GM12891 (cell line): ENCODE measurements at places on chromosomes 7 and 10.

DNA sequence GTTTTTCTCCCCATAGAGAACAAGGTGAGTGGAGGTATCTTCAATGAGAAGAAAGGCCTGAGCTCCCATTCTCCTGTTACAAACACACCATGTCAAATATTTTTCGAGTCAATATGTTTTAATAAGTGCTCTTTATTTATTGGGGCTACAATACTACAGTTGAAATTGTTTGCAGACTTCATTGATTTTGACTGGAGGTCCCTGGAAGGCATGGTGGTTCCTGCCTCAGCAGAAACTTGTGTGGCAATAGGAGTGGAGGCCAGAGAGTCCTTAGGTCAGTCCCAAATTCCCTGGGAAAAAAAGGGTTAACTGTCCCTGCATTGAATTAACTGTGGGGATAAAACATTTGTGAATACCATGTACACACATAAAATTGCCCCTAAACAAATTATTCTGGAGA lies 22.7 kb downstream of the KLF6 start:
- no peak for DNase-seq

GRCh38 chr7:50207686-50208255 lies 96.7 kb upstream of the IKZF1 start:
- no peak for DNase-seq

GRCh38 chr7:114073701-114074100 lies 154.9 kb upstream of the PPP1R3A start:
- no peak for DNase-seq

DNA sequence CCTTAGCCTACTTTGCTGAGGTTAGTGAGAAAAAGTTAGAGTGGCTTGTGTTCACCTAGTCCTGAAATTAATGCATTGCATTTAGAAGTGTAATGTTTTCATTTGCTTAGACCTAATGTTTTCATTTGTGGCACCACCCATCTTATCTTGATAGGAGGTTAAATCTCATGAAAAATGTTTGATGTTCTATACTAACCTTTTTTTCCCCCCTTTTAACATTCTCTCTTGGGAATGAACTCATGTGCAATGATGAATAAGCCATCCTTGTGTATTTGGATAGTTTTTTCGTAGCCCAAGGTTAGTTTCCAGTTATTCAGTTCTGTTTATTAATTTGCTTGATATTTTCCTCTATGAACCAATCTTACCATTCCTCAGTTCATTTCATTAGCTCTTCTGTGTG lies 2.8 kb downstream of the FHIP2A start:
- DNase-seq: no peak

- no peak for DNase-seq
Measured at GRCh38 chr7:31490796-31491314, 23.0 kb upstream of the ITPRID1 start.

GRCh38 chr7:7916064-7916463 lies 52.5 kb upstream of the GLCCI1 start:
- no peak for DNase-seq

DNA sequence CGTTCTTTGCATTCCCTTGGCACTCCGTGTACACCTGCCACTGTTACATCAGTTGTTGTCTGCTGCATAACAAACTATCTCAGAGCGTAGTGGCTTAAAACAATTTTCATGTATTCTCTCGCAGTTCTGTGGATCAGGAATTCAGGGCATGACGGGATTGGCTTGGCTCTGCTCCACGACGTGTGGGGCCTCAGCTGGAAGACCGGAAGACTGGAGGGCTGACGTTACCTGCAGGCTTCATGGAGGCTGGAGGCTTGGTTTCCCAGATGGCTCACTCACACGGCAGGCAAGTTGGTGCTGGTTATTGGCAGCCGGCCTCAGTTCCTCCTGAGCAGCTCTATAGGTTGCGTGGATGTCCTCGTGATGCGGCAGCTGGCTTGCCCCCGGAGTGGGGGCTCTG lies 25.5 kb downstream of the NYAP1 start:
- no peak for DNase-seq

DNA sequence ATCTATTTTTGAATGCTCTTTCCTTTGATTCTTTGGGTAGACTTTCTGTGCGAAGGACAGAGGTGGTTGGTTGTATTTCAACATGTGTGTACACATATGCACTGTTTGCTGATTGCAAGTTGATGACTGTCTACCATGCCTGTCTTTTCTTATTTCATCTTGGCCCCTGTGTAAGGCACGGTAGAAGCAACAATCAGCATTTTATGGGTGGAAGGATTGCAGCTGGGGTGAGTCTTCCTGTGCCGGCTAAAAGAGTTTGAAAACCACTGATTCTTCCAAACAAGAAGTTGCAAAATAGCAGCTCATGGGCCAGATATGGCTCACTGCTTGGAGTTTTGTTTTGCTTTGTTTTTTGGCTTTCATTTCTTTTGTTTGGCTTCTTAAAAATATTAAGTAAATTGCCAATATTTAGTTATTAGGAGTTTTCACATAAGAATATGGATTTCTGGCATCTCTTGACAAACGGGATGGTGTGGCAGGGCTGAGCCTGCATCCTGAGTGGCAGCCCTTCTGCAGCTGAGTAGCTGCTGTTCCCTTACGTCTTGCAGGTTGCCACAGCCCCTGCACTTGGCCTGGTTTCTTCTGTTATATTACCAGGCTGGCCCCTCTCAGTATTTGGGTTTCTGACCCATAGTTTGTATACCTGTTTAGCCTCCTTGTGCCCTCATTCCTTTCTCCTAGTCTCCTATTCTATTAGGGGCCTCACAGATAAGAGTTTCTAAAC lies 7.2 kb downstream of the ZNF862 start:
- no peak for DNase-seq

- no peak for DNase-seq
Measured at GRCh38 chr10:77417359-77417758, 220.2 kb downstream of the KCNMA1 start.

- no peak for DNase-seq
Measured at GRCh38 chr7:120064565-120064964, 208.4 kb upstream of the KCND2 start.
